ENCODE measurements at places on chromosomes 6 and 20.
A peak's percentile ranks its signal among the peaks of the same experiment; 100 is the strongest.

DNA sequence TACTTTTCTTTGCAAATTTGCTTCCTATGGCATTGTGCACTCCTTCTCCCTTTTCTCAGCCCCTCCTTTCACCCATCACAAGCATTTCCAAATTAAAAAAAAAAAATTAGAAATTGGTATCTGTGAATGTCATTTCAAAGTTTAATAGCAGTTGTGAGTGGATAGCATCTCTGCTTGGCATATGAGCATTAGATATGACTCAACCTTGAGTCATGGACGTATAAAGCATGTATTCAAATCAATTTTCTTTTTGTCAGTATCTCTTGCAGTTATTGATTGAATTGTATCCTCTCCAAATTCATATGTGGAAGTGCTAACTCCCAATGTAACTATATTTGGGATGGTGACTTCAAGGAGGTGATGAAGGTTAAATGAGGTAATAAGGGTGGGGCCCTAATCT, 60.1 kb upstream of the MAP3K7 start:
- DNase-seq, result no peak

DNA sequence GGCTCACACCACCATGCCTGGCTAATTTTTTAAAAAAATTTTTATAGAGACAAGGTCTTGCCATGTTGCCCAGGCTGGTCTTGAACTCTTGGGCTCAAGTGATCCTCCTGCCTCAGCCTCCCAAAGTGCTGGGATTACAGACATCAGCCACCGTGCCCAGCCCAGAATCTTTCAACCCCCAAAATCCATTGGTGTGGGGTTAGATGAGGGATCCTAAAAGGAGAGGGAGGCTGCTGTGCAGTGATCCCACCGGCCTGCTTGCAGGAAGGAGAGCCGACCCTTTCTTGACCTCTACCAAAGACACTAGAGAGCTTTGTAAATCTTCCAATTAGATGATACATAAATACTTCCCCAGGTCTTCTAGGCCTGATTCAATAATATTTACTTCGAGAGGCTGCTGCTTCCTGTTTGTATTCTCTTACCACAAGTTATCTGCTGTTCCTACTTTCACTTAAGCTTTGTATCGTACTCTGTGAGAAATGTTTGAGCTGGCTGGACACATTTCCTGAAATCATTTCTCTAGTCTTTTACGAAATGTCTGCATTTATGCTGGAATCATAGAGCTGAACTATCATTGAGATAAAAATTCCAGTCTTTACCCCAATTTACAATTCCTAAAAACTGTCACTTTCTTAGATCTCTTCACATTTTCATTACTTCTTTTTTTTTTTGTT, 49.3 kb upstream of the IER3 start:
- no peak for DNase-seq

DNA sequence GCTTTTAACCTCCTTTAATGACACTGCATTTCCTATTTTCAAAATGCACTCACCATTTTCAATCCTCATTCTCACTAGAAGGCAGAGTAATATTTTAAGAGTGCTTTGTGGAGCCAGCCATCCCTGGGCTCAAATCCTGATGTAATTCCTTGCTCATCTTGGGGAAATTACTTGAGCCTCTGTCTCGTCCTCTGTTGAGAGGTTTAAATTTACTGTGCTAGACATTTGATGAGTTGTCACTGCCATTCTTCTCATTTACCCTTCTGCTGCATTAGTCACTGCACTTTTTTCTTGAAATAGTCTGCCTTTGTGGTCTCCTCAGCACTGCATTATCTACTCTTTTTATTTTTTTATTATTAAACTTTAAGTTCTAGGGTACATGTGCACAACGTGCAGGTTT, 150.0 kb upstream of the HDDC2 start:
- no peak for DNase-seq

DNA sequence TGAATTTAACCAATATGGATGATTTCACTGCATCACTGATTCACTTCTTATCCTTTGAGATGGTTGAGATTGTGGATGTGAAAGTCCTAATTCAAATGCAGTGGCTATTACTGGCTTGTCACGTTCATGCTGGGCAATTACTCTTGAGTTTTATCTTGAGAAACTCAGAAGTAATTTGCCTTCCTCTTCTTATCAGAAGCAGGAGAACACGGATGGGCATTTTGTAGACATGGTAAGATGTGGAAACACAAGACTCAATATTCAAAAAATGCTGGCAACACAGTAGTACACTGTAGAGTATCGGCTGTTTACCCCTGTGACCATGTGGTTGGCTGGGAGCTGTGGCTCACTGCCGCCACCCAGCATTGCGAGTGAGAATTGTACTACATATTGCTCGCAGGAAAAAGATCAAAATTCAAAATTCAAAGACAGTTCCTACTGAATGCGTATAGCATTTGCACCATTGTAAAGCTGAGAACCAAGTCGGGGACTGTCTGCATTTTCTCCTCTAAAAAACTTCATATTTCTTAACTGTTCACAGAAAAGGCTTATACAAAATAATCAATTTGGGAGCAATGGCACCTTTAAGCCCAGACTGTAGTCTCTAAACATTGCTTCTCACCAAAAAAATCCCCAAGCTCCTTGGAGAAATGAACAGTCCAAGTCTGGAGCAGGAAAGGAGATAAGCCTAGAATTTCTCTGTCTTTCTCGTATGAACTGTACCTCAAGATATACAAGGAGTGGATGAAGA, 61.9 kb upstream of the ELOVL5 start:
- peak; percentile 61 for DNase-seq

DNA sequence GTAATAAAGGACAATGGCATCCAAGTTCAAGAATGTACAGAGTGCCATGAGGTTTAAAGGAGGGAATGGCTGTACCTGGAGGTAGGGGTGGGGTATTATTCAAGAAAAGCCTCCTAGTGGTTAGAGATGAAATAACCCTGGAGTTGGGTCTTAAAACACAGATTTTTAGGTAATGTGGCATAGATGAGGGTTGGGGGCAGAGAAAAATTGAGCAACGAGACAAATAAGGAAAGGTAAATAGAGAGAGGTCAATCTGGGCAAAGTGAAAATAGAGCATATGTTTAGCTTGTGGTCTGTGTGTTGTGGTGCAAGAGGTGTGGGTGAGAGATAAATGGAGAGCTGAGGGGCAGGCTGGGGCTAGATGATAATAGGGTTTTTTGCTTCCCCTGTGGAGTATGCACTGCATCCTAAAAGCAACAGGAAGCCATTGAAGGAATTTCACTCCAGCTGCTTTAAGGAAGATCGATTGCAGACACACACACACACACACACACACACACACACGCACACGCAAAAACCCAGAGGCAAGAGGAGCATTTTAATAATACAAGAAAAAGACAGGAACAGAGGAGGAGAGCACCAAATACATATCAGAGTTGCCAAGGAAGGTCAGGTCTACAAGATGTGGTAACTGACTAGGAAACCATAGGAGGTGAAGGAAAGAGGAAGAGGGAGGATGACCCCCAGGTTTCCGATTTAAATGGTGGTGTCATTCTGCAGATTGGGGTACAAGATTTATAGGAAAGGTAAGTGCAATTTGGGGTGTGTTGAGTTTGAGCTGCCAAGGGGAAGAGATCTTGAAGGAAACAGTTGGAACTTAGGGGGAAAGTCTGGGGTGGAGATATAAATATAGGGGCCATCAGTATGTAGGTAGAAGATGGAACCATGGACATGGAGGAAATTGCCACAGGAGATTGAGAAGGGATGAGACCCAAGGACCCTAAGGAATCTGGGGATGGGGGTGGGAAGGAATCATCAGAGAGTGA, 31.3 kb upstream of the ADGRF1 start:
- no peak for DNase-seq
